ENCODE measurements at places on chromosomes 4 and X. TPM values are rescaled to one million over a fixed set of nuclear protein-coding genes. Genes with fewer than 3 reads are reported as not detected.

The IL1RAPL1 gene
- not detected for total RNA-seq

The MAGED4B gene
- 19.6 TPM for total RNA-seq

GRCh38 chr4:26522478-26522877 is 32.2 kb upstream of the CCKAR start:
- no peak overlapping the region for H3K4me3 ChIP-seq
- H3K4me1 ChIP-seq = no peaks in the 10 kb centered on the region
- H3K36me3 ChIP-seq = no peaks in the 10 kb centered on the region
- no peak overlapping the region for H3K27ac ChIP-seq

GRCh38 chr4:120010646-120011045 is 56.0 kb downstream of the MAD2L1 start:
- H3K36me3 ChIP-seq = no peaks in the 10 kb centered on the region
- H3K4me3 ChIP-seq = no peak overlapping the region
- no peak for DNase-seq
- no peaks in the 10 kb centered on the region for H3K27me3 ChIP-seq
- no peaks in the 10 kb centered on the region for H3K4me1 ChIP-seq
- no peak overlapping the region for H3K27ac ChIP-seq

The PRKG2 gene
- total RNA-seq = 0.49 TPM

- H3K4me3 ChIP-seq = peak within 1 kb of the TSS; percentile 63
- no peak for DNase-seq
- no peaks in the 10 kb centered on the region for H3K4me1 ChIP-seq
- no peaks in the 10 kb centered on the region for H3K36me3 ChIP-seq
Observed at GRCh38 chrX:30653415-30654131, at the start of gene GK. GK (plus strand) TSS chrX:30653423; CDS start chrX:30653538, 115 bp downstream.

- no peak overlapping the region for H3K4me3 ChIP-seq
- DNase-seq = no peak
- no peaks in the 10 kb centered on the region for H3K27me3 ChIP-seq
- no peak overlapping the region for H3K27ac ChIP-seq
- H3K36me3 ChIP-seq = no peaks in the 10 kb centered on the region
Observed at GRCh38 chrX:46941341-46941740, 29.1 kb downstream of the JADE3 start.

DNA sequence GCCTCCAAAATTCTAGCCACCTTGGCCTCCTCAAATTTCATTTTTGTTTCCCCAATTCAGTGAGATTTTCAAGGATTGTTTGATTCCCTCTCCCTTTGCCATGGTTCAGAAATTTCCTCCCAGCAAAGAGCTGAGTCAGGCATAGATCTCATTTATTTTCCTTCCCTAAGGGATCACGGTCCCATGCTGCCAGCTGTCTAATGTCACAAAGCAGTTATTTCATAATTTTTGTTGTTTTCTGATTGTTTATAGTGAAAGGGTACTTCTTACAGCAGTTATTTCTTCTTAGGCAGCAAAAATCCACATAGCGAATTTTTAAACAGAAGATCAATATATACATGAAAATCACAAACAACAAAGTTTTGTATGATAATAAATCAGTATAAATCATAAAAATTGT is 470.5 kb upstream of the MAGEB18 start:
- no peaks in the 10 kb centered on the region for H3K27me3 ChIP-seq
- no peak overlapping the region for H3K4me3 ChIP-seq
- H3K36me3 ChIP-seq = no peaks in the 10 kb centered on the region

DNA sequence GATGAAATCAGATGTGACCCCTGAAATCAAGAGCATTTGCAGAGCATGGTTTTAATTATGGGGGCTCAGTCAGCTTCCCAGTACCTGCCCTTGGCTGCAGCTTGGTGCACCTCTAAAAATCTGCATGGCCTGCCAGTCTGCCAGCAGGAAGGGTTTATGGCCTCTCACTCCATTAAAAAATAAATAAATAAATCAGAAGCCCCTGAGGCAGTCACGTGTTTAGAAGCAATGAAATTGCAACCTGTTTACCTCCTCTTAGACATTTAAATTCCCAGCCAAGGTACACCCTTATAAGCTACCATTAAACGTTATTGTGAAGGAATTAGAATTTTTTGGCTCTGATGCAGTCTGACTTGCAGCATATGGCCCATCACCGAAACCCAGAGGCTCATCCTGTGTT is 114.0 kb upstream of the LDB2 start:
- H3K36me3 ChIP-seq = no peaks in the 10 kb centered on the region

GRCh38 chr4:37436546-37436945 is 192.0 kb downstream of the NWD2 start:
- H3K36me3 ChIP-seq = no peaks in the 10 kb centered on the region
- no peak overlapping the region for H3K27ac ChIP-seq
- no peak overlapping the region for H3K4me3 ChIP-seq
- H3K4me1 ChIP-seq = peaks cover 13% of the 10 kb centered on the region
- DNase-seq = no peak
- no peaks in the 10 kb centered on the region for H3K27me3 ChIP-seq

The SRPX2 gene
- total RNA-seq = 50.6 TPM

The RASGEF1B gene
- total RNA-seq = 13.5 TPM

GRCh38 chrX:32501606-32502005 is 709.7 kb downstream of the DMD start:
- H3K27ac ChIP-seq = no peak overlapping the region
- no peak for DNase-seq
- H3K4me1 ChIP-seq = no peaks in the 10 kb centered on the region
- H3K27me3 ChIP-seq = no peaks in the 10 kb centered on the region
- no peaks in the 10 kb centered on the region for H3K36me3 ChIP-seq
- no peak overlapping the region for H3K4me3 ChIP-seq

The ITGB1BP2 gene
- total RNA-seq = 1.7 TPM

GRCh38 chr4:14994242-14994641 is 8.0 kb upstream of the CPEB2 start:
- no peak overlapping the region for H3K4me3 ChIP-seq
- H3K36me3 ChIP-seq = no peaks in the 10 kb centered on the region
- H3K27ac ChIP-seq = no peak overlapping the region
- no peaks in the 10 kb centered on the region for H3K4me1 ChIP-seq
- DNase-seq = no peak

DNA sequence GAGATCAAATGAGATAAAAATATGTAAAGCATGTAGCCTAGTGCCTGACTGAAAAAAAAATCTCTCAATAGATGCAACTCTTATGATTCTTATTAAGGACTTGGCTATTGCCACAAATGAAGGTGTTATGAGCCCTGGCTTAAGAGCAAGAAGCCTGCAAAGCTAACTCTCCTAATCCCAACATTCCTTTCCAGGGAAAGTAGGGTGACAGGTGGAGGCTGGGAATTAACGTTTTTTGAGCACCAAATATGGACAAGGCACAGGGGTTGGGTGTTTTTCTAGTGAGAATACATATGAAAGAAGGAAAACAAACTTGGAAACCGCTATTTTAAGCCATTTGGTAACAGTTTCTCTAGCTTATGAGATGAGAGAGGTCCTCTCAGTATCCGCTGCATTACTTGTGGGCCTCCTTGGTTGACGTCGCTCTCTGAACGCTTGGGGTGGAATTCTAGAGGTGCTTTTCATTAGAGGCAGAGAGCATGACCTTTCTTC is 2.4 kb downstream of the RHOH start:
- H3K36me3 ChIP-seq = no peaks in the 10 kb centered on the region
- peak overlapping the region; percentile 42 for H3K27ac ChIP-seq
- H3K27me3 ChIP-seq = no peaks in the 10 kb centered on the region
- H3K4me1 ChIP-seq = no peaks in the 10 kb centered on the region
- DNase-seq = no peak

DNA sequence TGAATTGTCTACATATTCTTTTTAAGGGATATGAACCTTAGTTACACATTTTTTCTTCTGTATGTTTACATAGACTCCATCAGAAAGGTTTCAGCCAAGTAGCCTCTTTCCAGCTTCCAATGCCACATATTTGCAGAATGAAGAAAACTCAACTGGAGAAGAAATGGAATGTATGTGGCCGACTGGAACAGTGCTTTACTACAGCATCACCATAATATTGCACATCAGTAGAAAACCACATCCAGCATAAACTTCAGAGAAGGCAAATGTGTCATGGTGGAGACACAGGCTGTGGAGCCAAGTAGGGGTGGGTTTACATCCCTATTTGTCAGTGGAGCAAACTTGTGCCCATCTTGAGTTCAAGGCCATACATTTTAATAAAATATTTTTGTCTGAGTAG is 204.8 kb upstream of the LDB2 start:
- no peak overlapping the region for H3K4me3 ChIP-seq
- DNase-seq = no peak
- H3K27ac ChIP-seq = no peak overlapping the region
- no peaks in the 10 kb centered on the region for H3K27me3 ChIP-seq
- no peaks in the 10 kb centered on the region for H3K36me3 ChIP-seq

DNA sequence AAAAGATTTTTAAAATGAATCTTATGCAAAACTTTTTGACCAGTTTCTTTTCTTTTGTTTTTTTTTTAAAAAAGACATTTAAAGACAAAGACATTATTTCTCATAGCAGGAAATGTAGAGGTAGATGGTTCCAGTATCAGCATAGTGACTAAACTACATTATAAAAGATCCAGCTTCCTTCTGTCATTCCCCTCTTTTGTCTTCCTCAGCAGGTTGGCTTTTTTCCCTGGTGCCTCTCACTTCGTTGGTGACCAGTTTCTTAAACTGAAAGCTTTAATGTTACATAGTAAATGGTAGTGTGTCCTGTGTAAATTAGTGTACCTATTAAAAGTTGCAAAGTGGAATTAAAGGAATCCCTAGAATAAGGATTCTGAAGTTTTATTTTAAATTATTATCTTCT is 36.1 kb downstream of the DCK start:
- DNase-seq = no peak
- H3K27ac ChIP-seq = no peak overlapping the region
- H3K4me1 ChIP-seq = no peaks in the 10 kb centered on the region
- H3K27me3 ChIP-seq = no peaks in the 10 kb centered on the region
- no peaks in the 10 kb centered on the region for H3K36me3 ChIP-seq

The ACE2 gene
- total RNA-seq = 0.49 TPM

GRCh38 chr4:14742054-14742453 is 260.2 kb upstream of the CPEB2 start:
- H3K4me1 ChIP-seq = no peaks in the 10 kb centered on the region
- DNase-seq = no peak
- H3K27ac ChIP-seq = no peak overlapping the region
- H3K27me3 ChIP-seq = no peaks in the 10 kb centered on the region
- H3K36me3 ChIP-seq = no peaks in the 10 kb centered on the region
- H3K4me3 ChIP-seq = no peak overlapping the region

DNA sequence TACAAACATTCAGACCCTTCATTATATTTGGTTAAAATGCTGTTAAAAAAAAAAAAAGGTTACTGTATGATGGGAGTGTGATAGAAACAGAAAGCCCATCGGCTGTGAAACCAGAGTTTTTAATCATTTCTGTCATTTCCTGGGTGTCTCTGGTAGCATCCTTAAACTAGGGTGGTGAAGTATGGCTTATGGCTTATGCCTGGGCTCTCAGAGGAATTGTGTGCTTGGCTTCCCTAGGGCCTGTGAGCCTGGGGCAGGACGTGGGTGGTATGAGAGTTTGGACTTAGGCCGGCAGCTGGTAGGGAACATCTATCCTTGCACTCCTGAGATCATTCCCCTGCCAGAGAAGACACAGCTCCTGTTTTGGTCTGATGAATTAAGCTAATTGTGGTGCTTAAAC is 52.2 kb downstream of the DCUN1D4 start:
- no peak overlapping the region for H3K4me3 ChIP-seq
- H3K4me1 ChIP-seq = no peaks in the 10 kb centered on the region
- DNase-seq = no peak
- H3K36me3 ChIP-seq = no peaks in the 10 kb centered on the region
- H3K27ac ChIP-seq = no peak overlapping the region

The SPANXN2 gene
- not detected for total RNA-seq

The TCEAL5 gene
- 0.98 TPM for total RNA-seq

DNA sequence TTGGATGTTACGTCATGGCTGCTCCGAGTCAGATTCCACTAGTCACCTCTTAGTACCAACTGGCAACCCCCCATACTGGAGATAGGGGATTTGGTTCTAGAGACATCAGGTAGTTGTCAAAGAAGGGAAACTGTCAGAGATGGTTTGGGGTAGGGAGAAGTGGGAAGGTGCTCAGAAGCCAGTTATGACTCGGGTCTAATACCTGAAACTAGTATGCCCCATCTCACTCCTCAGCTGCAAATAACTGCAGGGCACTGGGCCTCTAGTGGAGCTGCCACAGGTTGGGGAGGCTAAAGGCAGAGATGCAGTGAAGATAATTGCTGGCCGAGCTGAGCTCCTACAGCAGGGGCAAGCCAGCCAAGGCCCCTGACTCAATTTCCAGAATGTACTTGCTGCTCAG is 30.0 kb downstream of the OTUD6A start:
- no peaks in the 10 kb centered on the region for H3K4me1 ChIP-seq
- no peak overlapping the region for H3K27ac ChIP-seq
- no peaks in the 10 kb centered on the region for H3K36me3 ChIP-seq
- no peak overlapping the region for H3K4me3 ChIP-seq
- DNase-seq = no peak

The SLBP gene
- total RNA-seq = 49.6 TPM

The NLRP2B gene
- not detected for total RNA-seq

The KLHL5 gene
- total RNA-seq = 27.0 TPM

GRCh38 chr4:10090467-10091250 is 25.9 kb downstream of the WDR1 start:
- no peak overlapping the region for H3K4me3 ChIP-seq
- H3K4me1 ChIP-seq = peaks cover 66% of the 10 kb centered on the region
- H3K27me3 ChIP-seq = no peaks in the 10 kb centered on the region
- no peak overlapping the region for H3K27ac ChIP-seq
- DNase-seq = no peak
- H3K36me3 ChIP-seq = no peaks in the 10 kb centered on the region

GRCh38 chrX:38699121-38699520 is 102.1 kb upstream of the MID1IP1 start:
- H3K27ac ChIP-seq = no peak overlapping the region
- no peak overlapping the region for H3K4me3 ChIP-seq
- H3K4me1 ChIP-seq = no peaks in the 10 kb centered on the region
- H3K27me3 ChIP-seq = no peaks in the 10 kb centered on the region
- no peaks in the 10 kb centered on the region for H3K36me3 ChIP-seq

The MAGEA11 gene
- not detected for total RNA-seq

- DNase-seq = peak; percentile 44
- no peak overlapping the region for H3K4me3 ChIP-seq
- H3K36me3 ChIP-seq = peaks cover 6% of the 10 kb centered on the region
- H3K27ac ChIP-seq = no peak overlapping the region
Observed at GRCh38 chrX:68835104-68835442, 6.3 kb downstream of the EFNB1 start.

The SPON2 gene
- 72.2 TPM for total RNA-seq

The RBM41 gene
- 11.5 TPM for total RNA-seq

GRCh38 chrX:9498236-9498635 is 33.4 kb downstream of the TBL1X start:
- H3K4me1 ChIP-seq = no peaks in the 10 kb centered on the region
- H3K27ac ChIP-seq = no peak overlapping the region
- H3K27me3 ChIP-seq = no peaks in the 10 kb centered on the region
- H3K4me3 ChIP-seq = no peak overlapping the region
- no peaks in the 10 kb centered on the region for H3K36me3 ChIP-seq
- DNase-seq = no peak
